Cardiac muscle cell (in vitro differentiated cells and primary cell): ENCODE measurements at places on chromosomes 3 and 15. TPM values are rescaled to one million over a fixed set of nuclear protein-coding genes. Genes with fewer than 3 reads are reported as not detected.

- DNase-seq: peak; percentile 77
Observed at GRCh38 chr15:62254137-62254934, 89.3 kb upstream of the C2CD4B start.

SPATA12 gene
- 0.91 TPM in 1 of 2 replicates, not detected in the other for polyA plus RNA-seq

SST gene
- 8.3 and 10.1 TPM in 2 replicates for polyA plus RNA-seq

CHST13 gene
- 1.8 and 1.9 TPM in 2 replicates for polyA plus RNA-seq

- DNase-seq: no peak
Observed at GRCh38 chr3:40985195-40985594, 214.1 kb upstream of the CTNNB1 start.

- DNase-seq: peak; percentile 75
Observed at GRCh38 chr3:179181021-179181472, 32.9 kb downstream of the PIK3CA start.

- peak; percentile 76 for DNase-seq
Observed at GRCh38 chr3:136728918-136729317, 23.3 kb downstream of the STAG1 start.
